ENCODE measurements at places on chromosomes 6 and 20.

DNA sequence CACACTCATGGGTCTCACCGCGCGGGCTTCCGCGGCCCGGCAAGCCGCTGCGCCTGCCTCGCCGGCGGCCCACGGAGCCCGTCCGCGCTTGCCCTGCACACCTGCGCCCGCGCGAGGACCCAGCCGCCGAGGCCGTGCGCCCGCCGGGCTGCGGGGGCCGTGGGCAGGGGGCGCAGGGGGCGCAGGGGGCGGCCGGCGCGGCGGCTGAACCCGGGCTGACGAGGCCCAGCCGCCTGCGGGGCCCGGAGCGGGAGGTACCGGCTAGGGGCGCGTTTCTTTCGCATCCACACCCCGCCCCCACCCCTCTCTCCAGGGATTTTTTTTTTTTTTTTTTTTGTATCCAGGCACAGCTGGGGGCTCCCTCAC is 43.8 kb upstream of the OSTM1 start:
- DNase-seq = no peak

DNA sequence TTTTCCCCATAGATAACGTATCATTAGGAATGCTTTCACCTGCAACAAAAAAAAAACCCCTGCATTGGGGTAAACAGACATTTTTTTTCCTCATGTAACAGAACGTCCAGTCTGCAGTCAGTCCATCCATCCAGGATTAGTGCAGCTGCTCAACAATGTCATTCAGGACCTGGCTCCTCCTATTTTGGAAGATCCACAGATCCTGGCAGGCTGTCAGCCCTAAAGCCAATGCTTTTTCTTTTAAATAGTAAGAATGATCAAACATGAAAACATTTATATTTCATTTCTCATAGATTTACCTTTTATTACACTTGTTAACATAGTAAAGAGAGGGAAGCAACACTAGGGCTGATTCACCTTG is 116.5 kb upstream of the CCDC28A start:
- DNase-seq = no peak

- DNase-seq = no peak
Measured at GRCh38 chr20:37823296-37823980, 79.5 kb upstream of the VSTM2L start.

DNA sequence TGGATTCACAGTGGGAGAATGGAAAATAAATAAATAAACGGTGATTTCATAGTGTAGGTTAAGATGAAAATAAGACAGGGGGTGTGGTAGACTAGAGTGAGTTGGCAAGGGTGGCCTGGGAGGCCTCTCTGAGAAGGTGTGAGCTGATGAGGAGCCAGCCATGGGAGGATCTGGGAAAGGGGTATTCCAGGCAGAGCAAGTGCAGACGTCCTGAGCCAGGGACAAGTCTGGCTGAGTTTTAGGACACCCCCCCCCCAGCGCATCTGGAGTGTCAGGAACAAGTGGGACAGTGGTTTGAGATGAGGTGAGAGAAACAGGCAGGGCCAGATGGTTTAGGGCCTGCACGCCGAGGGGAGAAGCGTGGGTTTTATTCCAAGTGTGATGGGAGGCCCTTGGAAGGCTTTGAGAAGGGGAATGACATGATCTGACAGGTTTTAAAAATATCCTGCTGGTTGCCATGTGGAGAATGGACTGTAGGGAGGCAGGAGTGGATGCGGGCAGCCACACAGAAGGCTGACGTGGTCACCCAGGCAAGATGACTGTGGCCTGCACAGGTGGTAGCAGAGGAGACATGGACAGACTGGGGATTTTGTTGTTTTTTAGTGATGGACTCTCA is 21.1 kb upstream of the CCM2L start:
- no peak for DNase-seq

DNA sequence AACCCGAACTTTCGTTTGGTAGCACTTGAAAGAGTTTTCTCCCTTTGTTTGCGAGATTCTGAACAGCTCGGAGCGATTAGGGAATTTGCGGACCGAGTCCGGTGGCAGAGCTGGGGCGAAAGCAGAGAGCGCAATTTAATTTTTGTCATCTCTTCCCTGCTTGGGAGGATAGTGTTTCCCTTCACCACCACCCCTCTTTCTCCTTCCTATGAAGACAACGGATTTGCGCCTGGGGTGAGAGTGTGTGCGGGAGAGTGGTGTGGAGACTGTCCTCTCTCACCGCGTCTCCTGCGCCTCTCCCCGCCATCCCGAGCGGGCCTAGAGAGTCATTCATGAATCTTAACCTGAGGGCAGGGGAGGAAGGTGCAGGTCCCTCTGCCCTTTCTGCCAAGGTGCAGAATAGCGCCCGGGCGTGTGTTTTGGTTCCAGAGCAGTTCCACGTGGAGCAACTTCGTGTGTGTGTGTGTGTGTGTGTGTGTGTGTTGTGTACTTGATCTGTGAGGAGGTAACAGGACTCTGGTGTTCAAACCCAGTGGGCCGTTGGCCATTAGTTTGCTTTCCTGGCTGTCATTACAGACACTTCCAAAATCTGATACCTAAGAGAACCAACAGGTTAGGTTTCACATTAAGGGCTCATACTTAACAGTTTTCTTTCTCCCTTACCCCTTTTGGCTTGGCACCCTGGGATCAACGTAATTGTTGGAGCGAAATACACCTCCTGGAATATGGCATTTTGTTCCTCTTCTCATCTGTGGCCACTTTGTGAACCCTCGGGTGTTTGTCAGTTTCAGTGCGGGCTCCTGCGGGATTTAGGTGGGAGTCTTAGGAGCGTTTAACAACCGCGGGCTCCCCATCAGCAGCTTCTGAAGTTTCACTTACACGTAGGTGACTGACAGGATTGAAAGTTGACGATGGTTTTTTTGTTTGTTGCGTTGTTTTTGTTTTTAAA is 1.8 kb downstream of the EYA4 start:
- DNase-seq = no peak

Data from stimulated activated CD8-positive, alpha-beta memory T cell treated with anti-CD3 and anti-CD28 coated beads, Interleukin-12 subunit alpha, Interleukin-12 subunit beta, amount 100 ng/mL, for 4 hours (primary cell).